ENCODE measurements at places on chromosomes 5 and 9. TPM values are rescaled to one million over a fixed set of nuclear protein-coding genes. Genes with fewer than 3 reads are reported as not detected.

The C6 gene
- total RNA-seq = not detected

The KCNV2 gene
- not detected for total RNA-seq

The C8G gene
- total RNA-seq = 3.4 TPM

The FAM53C gene
- total RNA-seq = 39.1 TPM

The QRFP gene
- total RNA-seq = not detected

The OLFML2A gene
- not detected for total RNA-seq

The SLC1A1 gene
- total RNA-seq = 0.14 TPM

The PCDHA13 gene
- not detected for total RNA-seq

The HAVCR2 gene
- 19.7 TPM for total RNA-seq

The LRRC8A gene
- 19.2 TPM for total RNA-seq

The TAF11L5 gene
- not detected for total RNA-seq

The IRX1 gene
- total RNA-seq = not detected

The ACER2 gene
- 2.8 TPM for total RNA-seq

The SH3TC2 gene
- not detected for total RNA-seq

The FRRS1L gene
- total RNA-seq = not detected

The FGD3 gene
- total RNA-seq = 72.9 TPM

The ZNF474 gene
- total RNA-seq = 0.12 TPM

The SPATA31D4 gene
- not detected for total RNA-seq

The SPATA31C1 gene
- total RNA-seq = not detected

The FLT4 gene
- 0.79 TPM for total RNA-seq

The DENND1A gene
- 18.5 TPM for total RNA-seq

The FSTL4 gene
- not detected for total RNA-seq

The GCNT4 gene
- 3.2 TPM for total RNA-seq

The FABP6 gene
- not detected for total RNA-seq

The FAT2 gene
- total RNA-seq = not detected

The PPP3R2 gene
- total RNA-seq = not detected

The IFNK gene
- total RNA-seq = not detected

The SLC12A2 gene
- 25.6 TPM for total RNA-seq

The FAM78A gene
- total RNA-seq = 42.3 TPM

The CDX1 gene
- not detected for total RNA-seq

The TEX48 gene
- total RNA-seq = 1.7 TPM

The SLC34A3 gene
- total RNA-seq = 0.14 TPM

The NDOR1 gene
- total RNA-seq = 50.9 TPM

The WNT8A gene
- not detected for total RNA-seq

The FOXE1 gene
- 0.96 TPM for total RNA-seq

The HTR4 gene
- total RNA-seq = not detected

The PTGDS gene
- not detected for total RNA-seq

Measured in activated T-cell treated with anti-CD3 and anti-CD28 coated beads, Interleukin-2, amount 50 U/mL, for 72 hours (primary cell).